ENCODE measurements at places on chromosomes 3 and 15. TPM values are rescaled to one million over a fixed set of nuclear protein-coding genes. Genes with fewer than 3 reads are reported as not detected.
A peak's percentile ranks its signal among the peaks of the same experiment; 100 is the strongest.

DNA sequence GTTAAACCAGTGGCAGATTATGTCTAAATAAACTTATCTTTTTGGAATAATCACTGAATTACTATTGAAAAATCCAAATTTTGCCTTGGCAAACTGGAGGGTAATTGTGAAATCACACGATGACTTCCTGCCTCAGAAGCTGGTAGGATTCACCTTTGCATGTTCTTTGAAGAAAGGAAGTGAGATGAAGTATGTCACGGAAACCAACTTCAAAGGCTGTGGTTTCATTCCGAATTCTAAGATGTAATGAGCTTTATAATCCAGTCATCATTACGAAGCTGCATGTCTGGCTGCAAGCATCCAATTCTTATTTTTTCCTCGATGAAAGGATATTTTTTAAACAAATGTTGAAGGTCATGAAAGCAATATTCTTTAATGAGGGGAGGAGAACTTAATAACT lies 15.0 kb upstream of the ZBED2 start:
- no peak for DNase-seq

The GPR160 gene
- total RNA-seq, result 0.29 TPM

GRCh38 chr3:188345223-188345622 lies 191.3 kb downstream of the LPP start:
- DNase-seq, result peak; percentile 44

GRCh38 chr15:35663956-35664355 lies 118.0 kb upstream of the DPH6 start:
- no peak for DNase-seq

GRCh38 chr3:111926266-111926676 lies 52.6 kb upstream of the ABHD10 start:
- DNase-seq, result no peak

GRCh38 chr3:124272605-124273151 lies 280.8 kb upstream of the ROPN1 start:
- no peak for DNase-seq

GRCh38 chr3:194470615-194471014 lies 16.2 kb downstream of the ATP13A3 start:
- no peak for DNase-seq

The GAP43 gene
- 2.1 TPM for total RNA-seq

DNA sequence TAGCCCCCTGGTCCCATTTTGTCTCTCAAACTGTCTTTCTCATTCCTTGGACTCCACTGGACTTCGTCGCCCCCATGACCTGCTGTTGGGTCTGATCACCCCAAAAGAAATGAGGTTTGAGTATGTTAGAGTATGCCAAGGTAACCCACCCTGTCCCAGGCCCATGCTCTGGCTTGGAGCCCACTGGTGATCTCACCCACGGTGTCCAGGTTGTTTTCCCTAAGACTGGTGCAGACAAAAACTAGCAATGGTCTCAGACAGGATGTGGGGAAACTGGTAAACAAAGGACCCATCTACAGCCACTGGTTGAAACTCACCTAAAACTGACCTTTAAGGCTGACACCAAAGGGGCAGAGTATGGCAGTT lies 38.9 kb downstream of the EFCAB12 start:
- DNase-seq, result no peak

DNA sequence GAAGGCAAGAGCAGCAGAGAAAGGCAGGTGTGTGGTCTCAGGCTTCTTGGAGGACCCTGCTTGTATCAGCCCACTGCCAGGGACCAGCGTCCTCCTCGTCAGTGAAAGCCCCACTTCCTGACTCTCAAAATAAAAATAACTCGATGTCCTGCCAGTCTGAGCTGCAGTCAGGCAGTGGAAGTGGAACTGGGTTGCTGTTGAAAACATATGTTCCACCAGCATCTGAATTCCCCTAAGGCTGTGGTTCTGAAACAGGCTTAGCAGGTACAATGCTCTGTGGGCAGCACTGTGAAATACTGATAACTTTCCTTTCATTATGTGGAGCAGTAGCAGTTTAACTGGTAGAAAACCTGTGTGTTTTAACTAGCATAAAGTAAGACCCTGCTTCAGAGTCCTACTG lies 121.6 kb upstream of the EIF1B start:
- no peak for DNase-seq

The SCN11A gene
- under 0.01 TPM for total RNA-seq

GRCh38 chr15:82093774-82094211 lies 48.0 kb upstream of the MEX3B start:
- DNase-seq, result peak; percentile 89

DNA sequence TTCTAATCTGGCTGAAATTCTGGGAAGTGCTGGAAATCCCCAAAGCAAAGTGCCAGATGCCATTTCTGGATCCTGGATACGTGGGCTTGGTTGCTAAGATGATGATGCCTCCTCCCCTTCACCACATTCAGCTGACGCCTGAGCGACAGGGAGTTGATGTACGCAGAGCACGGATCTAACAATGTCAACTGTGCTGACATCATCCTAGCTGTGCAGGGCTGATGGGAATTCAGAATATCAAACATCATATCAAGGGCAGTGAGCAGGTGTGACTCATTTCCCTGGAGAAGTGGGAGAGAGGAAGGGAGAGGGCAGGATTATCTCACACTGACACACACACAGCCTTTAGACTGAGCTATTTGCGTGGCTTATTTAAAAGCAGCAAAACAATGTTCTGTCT lies 92.6 kb upstream of the ZBTB20 start:
- peak; percentile 22 for DNase-seq

GRCh38 chr3:27345493-27345892 lies 23.7 kb downstream of the NEK10 start:
- no peak for DNase-seq

The C15orf39 gene
- 6.5 TPM for total RNA-seq

The FAM107A gene
- total RNA-seq, result not detected

GRCh38 chr15:100703032-100703578 lies 100.7 kb downstream of the ASB7 start:
- peak; percentile 91 for DNase-seq

- DNase-seq, result no peak
Measured at GRCh38 chr3:42443292-42443691, 32.9 kb upstream of the LYZL4 start.
